ENCODE measurements at places on chromosomes 13 and 19. TPM values are rescaled to one million over a fixed set of nuclear protein-coding genes. Genes with fewer than 3 reads are reported as not detected.

The KCNRG gene
- 0.91 TPM for polyA plus RNA-seq

- no peak for DNase-seq
Measured at GRCh38 chr19:18833849-18834643, 2.3 kb downstream of the UPF1 start.

DNA sequence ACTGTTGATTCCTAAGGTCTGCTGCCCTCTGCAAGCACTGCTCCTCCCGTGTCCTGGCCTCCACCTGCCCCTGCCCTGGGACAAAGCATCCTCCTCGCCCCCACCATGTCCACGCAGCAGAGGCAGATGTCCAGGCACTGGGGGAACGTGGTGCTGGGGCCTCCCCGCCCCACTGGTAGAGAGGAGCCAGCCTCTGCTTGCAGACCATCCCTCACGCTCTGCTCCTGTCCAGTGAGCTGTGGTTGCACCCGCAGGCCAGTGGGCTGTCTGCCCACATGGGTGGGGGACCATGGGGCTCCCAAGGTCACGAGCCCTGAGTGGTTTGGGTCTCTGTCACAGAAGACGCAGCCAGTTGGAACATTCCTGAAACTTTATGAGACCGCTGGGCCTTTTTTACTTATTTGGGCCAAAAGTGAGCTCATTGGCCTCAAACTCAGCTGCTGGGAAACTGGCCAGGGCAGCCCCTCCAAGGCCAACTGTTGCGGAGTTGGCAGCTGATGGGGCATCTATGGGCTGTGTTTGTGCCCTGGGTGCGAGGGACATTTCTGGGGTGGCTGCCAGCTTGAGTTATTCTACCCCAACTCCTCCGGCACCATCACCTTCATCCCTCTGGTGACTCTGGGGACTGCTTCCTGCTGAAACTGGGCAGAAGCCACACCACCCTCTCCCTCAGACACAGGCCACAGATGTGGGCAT lies 64.8 kb upstream of the F7 start:
- DNase-seq, result peak; percentile 84

- peak; percentile 2 for DNase-seq
Measured at GRCh38 chr13:66560189-66560588, 669.9 kb downstream of the PCDH9 start.

- no peak for DNase-seq
Measured at GRCh38 chr19:1774989-1775772, 21.9 kb downstream of the ONECUT3 start.

DNA sequence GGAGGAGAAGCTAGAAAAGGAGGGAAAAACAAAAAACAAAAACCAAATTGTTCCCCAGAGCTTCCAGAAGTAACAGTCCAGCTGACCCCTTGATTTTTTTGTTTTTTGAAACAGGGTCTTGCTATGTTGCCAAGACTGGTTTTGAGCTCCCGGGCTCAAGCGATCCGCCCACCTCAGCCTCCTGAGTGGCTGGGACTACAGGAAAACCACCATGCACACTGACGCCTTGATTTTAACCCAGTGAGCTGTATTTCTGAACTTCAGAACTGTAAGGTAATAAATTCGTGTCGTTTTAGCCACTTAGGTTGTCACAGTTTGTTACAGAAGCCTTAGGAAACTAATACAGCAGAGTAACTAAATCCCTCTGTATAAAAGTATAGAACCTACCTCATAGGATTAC lies 1.1 kb upstream of the NEK3 start:
- DNase-seq, result no peak

Measured in muscle of back (tissue), 13 donors.